Fibroblast of lung (primary cell): ENCODE measurements at places on chromosomes 2 and 18.

DNA sequence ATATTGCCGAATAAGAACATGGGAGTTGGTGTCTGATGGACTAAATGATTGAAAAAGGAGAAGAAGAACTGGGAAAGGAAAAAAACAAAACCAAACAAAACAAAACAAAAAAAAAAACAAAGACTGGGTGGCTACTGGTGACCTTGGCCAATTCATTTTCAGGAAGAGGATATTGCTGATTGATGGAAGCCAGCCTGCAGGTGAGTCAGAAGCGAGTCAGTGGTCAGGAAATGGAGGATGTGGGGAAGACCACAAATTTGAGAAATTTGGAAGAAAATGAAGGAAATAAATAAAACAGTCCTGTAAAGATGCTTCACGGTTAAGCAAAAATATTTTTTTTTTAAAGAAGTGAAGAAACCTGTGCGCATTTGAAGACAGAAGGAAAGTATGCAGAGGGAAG, 296.9 kb downstream of the ZNF521 start:
- peak; percentile 47 for DNase-seq

GRCh38 chr2:163655667-163656066, 80.1 kb downstream of the FIGN start:
- peak; percentile 33 for DNase-seq

- no peak for DNase-seq
Measured at GRCh38 chr2:124039032-124039431, 13.9 kb downstream of the CNTNAP5 start.

DNA sequence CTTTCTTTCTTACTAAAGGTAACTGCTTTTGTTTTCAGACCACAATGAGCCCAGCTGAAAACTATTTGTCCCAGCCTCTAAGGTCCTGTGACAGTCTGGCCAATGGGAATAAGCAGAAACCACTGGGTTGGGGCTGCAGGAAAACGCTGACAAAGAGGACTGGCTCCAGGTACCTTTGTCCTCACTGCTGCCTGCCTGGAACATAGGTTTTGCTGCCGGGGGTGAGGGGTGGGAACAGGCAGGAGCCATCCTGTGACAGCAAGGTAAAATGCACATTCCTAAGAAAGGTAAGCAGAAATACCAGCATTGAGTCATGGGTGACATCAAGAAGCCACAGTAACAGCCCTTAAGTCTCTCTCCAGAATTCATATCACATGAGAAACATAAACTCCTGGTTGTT, 21.6 kb downstream of the PTPN2 start:
- peak; percentile 46 for DNase-seq

DNA sequence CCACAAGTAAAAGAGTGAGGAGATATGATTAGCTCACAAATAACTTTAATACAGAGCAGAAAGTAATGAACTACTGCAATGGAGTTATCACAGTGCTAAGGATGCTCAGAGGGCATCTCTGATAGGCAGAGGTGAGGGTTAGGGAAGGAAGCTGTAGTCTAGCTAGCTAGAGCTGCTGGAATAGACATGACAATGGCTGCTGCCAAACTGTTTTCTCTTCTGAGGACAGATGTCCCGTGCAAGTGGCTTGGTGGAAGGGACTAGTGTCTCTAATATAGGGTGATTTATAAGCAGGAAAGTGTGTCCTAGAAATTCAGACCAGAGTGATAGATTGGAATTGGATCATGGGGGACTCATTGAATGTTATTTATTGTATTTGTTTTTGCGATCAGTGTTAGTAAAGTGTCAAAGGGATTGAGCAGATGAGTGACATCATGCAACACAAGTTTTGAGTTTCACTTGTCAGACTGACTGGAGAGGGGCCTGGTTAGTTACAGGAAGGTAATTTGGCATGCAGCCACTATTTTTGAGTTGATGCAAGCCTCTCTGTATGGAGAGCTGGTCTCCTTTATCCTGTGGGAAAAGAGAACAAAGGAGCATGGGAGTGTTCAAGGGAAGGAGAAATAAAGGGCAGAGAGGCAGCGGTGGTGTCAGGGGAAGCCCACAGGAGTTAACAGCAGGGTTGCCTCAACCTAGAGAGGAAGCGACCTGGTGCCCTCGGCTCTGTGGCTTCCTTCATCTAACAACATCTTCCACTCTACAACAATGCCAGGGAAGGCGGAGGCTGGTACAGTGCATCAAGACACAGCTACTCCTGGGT, 1.9 kb downstream of the CTLA4 start:
- no peak for DNase-seq

DNA sequence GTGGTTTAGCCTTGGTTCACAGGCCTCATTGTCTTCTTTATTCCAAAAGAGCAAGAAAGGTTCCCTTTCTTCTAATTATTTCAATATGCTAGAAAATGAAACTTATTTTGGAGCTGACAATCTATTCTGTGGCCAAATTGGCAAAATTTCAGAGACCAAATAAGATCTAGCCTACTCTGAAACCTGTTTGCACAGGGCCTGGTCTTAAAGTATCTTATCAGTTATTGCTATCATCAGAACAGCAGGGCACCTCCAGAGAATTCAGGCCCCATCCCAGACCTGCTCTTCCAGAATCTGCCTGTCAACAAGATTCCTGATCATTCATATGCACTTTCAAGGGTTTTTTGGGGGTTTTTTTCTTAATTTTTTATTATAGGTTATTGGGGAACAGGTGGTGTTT, 198.7 kb downstream of the ANAPC1 start:
- no peak for DNase-seq

DNA sequence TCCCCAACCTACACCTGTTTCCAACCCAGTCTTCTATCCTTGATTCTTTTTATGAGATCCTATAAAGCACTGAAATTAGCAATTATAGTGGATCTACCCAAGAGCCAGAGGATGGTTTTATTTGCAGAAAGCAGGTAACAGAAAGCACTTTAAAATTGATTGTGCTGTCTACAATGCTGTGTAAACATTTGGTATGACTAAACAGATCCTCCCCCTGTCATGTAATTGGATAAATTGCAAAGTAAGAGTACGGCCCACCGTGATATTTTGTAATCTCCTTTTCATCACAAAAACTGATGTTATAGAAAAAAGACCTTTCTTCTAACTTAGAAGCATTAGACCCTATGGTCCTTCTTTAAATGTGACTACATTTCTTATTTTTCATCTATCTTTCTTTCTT, 11.3 kb upstream of the PPP3R1 start:
- no peak for DNase-seq

DNA sequence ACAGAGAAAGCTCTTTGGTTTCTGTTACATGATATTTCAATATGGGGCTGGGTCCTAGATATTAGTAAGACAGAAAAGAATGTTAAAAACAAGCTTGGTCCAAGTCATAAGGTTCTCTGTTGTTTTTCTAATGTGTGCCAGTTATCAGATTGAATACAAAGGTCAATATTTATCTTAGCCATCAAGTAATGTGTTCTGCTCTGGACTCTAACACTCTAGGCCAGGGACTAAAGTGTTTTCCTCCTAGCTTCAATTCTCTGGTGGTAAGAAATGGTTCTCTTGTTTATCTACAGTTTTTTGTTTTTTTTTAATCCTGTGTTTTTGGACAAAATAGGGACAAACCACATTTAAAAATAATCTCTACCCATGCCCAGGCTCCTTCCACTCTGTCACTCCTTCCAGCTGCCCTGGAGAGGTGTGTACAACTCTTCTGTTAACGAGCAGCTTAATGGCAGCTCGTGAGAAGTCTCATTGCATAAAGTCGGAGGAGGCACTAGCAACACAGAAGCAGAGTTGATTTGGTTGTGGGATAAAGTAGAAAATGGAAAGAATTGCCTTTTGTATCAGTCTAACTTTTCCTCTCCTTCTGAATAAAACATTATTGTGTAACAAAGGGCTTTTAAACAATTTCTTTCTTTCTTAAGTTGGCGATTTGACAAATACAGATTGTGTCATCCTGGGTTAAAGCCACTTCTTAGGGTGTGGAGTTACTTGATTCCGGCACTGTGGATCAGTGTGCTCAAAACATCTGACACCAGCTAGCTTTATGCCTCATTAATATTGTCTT, 8.0 kb upstream of the SESTD1 start:
- DNase-seq, result peak; percentile 36

DNA sequence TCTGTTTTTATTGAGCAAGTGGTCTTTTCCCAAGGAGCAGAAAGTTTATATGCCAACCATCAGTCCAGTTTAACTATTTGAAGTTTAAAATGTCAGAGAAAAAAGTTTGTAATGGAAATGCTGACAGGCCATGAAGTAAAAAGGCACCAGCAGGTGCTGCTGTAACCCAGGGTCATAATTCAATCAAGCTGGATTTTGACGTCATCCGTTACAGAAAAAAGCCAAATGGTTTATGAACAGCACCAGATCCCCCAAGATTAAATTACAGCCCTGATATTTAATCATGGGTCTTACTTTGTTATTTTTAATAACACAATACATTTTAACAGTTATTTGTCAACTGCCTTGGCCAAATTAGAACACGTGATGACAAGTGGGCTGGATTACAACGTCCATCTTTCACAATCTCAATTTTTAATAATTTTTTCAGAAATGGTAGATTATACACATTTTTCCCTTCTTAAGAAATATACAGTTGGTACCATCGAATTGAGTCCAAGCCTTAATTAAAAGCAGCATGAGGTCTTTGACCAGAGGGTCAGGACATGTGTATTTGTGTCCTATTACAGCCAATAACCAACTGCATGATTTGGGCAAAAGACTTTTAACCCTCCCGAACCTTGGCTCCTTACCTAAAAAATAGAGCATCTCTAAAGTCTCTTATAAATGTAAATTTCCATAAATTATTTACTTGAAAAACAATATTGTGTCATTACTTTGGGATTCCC, 10.0 kb downstream of the TCF4 start:
- DNase-seq, result no peak

- no peak for DNase-seq
Measured at GRCh38 chr2:43133336-43133707, 93.1 kb downstream of the ZFP36L2 start.

- no peak for DNase-seq
Measured at GRCh38 chr2:15633971-15634346, 42.3 kb downstream of the DDX1 start.

DNA sequence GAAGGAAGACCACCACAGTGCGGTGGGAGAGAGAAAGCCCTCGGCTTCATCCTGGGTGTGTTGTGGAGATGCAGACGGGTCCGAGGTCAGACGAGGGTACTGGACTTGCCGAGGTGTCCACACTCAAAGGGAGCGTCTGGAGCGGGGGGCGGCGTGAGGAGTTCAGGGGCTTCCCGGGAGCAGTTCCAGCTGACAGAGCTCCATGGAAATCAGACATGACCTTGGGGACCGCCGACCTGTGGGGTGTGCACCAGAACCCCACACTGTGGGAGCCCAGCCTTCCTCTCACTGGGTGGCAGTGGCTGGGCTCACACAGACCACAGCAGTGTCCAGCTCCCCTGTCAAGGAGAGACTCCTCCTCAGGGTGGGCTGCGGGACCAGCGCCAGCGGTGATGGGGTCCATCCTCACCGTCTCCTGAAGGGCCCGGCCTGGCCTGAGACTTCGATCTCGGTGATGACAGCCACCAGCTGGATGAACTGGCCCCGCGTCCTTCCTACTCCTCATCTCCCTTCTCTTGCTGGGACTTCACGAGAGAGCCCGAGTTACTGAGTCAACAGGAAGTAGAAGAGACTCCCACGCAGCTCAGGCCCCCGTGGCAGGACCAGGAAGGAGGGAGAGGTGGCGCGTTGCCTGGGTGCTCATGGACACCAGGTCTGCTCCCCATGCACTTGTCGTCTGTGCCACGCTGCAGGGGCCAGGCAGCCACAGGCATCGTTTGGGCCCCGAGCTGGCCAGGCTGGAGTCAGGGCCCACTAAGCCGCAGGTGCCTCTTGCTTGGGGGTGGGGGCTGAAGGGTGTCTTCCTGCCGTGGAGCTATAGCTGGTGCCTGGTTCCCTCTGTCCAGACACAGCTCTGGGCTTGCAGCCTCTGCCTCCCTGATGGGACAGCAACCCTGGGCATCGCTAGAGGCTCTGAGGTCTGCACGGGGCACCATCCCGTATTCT, 101.9 kb upstream of the CTDP1 start:
- no peak for DNase-seq

DNA sequence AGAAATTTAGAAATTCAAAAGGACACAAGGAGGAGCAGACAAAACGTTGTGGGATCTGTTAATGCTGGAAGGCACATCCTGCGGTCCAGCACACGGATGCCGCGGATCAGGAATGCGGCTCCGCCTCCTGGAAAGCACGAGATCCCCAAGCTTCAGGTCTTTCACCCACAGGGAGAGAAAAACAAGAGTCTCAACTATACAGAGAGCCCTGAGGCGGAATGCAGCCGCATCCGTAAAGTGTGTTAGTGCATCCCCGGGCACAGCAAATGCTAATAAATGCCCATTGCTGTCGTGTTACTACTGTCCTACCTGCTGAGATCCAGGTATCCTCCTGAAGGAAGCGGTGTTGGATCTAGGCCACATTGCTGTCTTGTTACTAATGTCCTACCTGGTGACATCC, 303.9 kb downstream of the EIPR1 start:
- no peak for DNase-seq

DNA sequence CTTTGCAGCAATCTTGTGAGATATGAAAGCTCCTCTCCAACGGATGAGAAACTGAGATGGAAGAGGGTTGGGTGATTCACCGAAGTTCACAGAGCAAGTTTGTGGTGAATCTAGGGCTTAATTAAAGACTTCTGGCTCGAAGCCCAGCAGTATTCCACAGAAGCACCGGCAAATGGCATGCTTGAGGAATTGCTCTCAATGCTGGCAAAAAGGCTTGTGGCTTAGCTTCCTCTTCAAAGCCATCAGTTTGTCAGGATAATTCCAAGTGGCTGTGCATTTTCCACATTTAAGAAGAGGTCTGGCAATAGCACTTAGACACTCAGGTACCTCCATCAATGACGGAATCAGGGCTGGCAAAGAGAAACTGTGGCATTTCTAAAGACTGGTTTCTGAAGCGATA, 98.7 kb upstream of the SLC66A3 start:
- peak; percentile 92 for DNase-seq

GRCh38 chr2:26574900-26575560, 66.1 kb downstream of the CIB4 start:
- DNase-seq, result no peak

GRCh38 chr18:13566941-13567746, 159.2 kb downstream of the FAM210A start:
- DNase-seq, result peak; percentile 12

- DNase-seq, result peak; percentile 85
Measured at GRCh38 chr2:172281648-172282570, 145.5 kb upstream of the ITGA6 start.

- peak; percentile 58 for DNase-seq
Measured at GRCh38 chr2:28663359-28663758, 88.3 kb upstream of the PPP1CB start.

DNA sequence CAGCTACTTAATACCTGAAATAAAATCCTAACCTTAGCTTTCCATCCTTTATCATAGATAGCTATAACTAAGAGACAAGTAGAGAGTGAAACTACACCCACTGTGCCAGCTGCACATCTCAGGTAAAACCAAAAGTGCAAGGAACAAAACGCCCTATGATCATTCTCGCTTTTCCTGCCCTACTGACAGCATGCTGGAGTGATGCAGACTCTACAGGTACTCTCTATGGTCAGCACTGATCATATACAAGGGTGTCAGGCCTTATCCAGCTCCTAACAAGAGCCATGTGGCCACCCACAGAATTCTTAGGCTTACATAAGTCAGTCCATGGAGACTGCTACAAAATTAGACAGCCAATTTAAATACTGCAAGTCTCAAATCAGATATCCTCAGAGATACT, 45.6 kb downstream of the REV1 start:
- no peak for DNase-seq

- DNase-seq, result no peak
Measured at GRCh38 chr2:33409417-33409955, 67.0 kb upstream of the RASGRP3 start.

- no peak for DNase-seq
Measured at GRCh38 chr18:31801078-31801477, 40.4 kb upstream of the SLC25A52 start.
